ENCODE measurements at places on chromosomes 6 and 20. TPM values are rescaled to one million over a fixed set of nuclear protein-coding genes. Genes with fewer than 3 reads are reported as not detected.

- peaks cover 14% of the 10 kb centered on the region for H3K27me3 ChIP-seq
- H3K4me1 ChIP-seq = no peaks in the 10 kb centered on the region
- no peak overlapping the region for H3K4me3 ChIP-seq
- no peak for DNase-seq
- no peak overlapping the region for H3K27ac ChIP-seq
These were observed 61.5 kb downstream of the JPH2 start for GRCh38 chr20:44125332-44126127.

Gene IMPG1
- 0.09 TPM for total RNA-seq

DNA sequence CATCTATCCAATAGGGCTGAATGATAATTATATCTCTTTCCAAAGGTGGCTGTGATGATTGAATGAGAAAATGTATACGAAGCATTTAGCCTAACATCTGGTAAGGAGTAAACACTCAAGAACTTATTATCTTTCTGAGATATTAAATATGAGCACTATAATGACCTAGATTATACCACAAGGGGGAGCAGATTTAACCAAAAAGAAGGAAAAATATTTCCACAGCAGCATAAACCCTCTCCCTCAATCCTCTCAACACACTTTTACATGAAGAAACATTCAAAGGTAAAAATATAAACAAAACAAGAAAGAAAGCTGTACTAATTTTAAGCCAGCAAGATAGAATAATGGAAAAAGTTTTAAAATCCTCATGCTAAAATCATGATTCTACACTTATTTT, 68.4 kb downstream of the SHPRH start:
- H3K27ac ChIP-seq = no peak overlapping the region
- no peak overlapping the region for H3K4me3 ChIP-seq
- no peaks in the 10 kb centered on the region for H3K36me3 ChIP-seq
- no peaks in the 10 kb centered on the region for H3K27me3 ChIP-seq
- no peak for DNase-seq
- no peaks in the 10 kb centered on the region for H3K4me1 ChIP-seq

DNA sequence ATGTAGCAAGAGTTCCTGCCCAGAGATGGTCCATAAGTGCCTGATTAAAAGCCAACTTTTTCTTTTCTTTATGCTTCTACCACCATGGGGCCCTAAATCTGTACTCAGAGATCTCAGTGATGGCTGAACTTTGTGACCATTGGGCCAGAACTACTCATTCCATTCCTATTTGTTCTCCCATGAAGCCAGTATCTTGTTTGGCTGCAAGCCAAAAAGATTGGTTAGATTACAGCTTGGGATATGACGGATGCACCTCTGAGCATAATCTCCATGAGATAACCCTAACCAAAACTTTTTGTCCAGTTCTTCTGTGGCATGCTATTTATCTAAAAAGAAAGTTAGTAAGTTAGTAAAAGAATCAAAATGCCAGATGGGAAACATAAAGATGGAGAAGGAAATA, 72.2 kb downstream of the PLCB4 start:
- no peaks in the 10 kb centered on the region for H3K4me1 ChIP-seq
- no peaks in the 10 kb centered on the region for H3K27me3 ChIP-seq
- H3K4me3 ChIP-seq = no peak overlapping the region
- no peak overlapping the region for H3K27ac ChIP-seq
- DNase-seq = no peak
- H3K36me3 ChIP-seq = no peaks in the 10 kb centered on the region

Gene HBS1L
- total RNA-seq = 133 TPM

Gene TMEM239
- total RNA-seq = 0.05 TPM

Gene PCMT1
- total RNA-seq = 70.6 TPM

DNA sequence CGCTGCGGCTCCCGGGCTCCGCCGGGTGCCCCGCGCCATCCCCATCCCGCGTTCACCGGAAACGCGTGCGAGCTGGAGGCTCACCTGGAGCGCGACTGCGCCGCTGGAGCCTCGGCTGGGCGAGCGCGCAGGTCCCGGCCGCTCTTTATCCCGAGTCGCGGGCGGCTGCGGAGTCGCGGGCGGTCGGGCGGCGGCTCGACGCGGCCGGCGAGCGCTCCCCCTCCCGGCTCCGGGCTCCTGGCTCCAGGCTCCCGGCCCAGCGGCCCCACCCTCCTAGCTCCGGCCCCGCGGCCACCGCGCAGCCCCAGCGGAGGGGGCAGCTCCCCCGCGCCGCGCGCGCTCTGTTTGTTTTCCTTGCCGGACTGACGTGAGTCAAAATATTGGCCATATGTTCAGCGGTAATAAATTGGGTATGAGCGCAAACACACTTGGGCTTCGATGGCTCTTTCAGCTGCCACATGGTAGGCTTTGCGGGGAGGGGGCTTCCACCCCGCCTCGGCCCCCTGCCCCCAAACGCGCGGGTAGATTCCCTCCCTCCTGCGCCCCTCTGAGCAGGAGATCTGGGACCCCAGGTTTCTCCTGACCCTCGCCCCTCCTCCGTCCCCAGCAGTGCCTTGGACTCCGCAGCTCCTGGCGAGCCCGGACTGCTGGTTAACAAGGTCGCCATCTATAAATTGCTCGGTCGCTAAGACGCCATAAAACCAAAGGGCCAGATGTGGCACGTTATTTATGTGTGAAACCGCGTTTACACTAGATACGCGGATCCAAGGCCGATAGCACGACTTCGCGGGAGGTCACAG, 8.8 kb upstream of the NKX2-2 start:
- DNase-seq = no peak
- H3K4me1 ChIP-seq = no peaks in the 10 kb centered on the region
- no peaks in the 10 kb centered on the region for H3K36me3 ChIP-seq
- no peak overlapping the region for H3K4me3 ChIP-seq

DNA sequence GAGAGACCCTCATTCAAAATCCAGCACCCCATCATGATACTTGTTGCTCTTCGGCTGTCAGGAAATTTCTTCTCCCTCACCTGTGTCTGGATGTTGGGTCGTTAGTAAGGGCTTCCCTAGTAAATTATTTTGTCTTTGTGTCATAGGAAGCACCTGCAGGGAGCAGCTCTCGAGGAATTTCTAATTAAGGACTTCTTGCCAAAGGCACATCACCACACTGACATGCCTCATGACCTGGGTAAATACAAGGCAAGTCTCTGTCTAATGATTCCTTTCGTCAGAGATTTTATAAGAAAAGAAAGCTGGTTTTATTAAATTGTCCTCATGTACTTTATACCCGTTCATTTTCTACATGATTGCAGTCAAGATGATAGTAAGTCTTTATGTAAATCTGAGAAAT, at the start of gene NOX3:
Gene NOX3 (minus strand): TSS at position 74 of the 400 bp plus-strand sequence. CDS start 39 bp downstream, at position 35.
- no peaks in the 10 kb centered on the region for H3K27me3 ChIP-seq
- H3K4me1 ChIP-seq = no peaks in the 10 kb centered on the region
- DNase-seq = no peak
- no peak within 1 kb of the TSS for H3K27ac ChIP-seq
- no peak within 1 kb of the TSS for H3K4me3 ChIP-seq

Gene SLC22A2
- total RNA-seq = not detected

Gene EPHA7
- 0.52 TPM for total RNA-seq

DNA sequence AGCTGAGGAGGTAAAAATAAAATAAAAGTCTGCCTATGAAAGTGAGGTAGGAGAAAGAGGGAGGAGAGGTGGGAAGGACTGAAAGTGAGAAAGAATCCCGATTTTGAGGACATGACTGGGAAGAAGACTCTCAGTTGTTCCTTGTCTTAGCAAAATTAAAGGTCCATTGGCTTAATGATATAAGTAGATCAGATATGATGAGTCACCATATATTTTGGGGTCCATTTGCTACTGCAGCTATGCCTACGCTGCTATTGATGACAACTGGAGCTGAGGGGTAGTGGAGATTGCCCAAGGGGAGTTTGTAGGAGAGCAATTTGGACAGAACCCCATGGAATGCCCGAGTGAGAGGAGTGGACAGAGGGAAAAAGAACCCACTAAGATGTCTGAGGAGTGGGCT, 15.1 kb upstream of the SLC22A3 start:
- H3K36me3 ChIP-seq = no peaks in the 10 kb centered on the region
- H3K4me3 ChIP-seq = no peak overlapping the region
- no peaks in the 10 kb centered on the region for H3K27me3 ChIP-seq
- no peak for DNase-seq
- no peak overlapping the region for H3K27ac ChIP-seq

- H3K36me3 ChIP-seq = no peaks in the 10 kb centered on the region
- DNase-seq = no peak
- no peaks in the 10 kb centered on the region for H3K27me3 ChIP-seq
- no peak overlapping the region for H3K4me3 ChIP-seq
- H3K27ac ChIP-seq = no peak overlapping the region
- H3K4me1 ChIP-seq = no peaks in the 10 kb centered on the region
These were observed 479.1 kb upstream of the GJE1 start for GRCh38 chr6:141653590-141653989.

DNA sequence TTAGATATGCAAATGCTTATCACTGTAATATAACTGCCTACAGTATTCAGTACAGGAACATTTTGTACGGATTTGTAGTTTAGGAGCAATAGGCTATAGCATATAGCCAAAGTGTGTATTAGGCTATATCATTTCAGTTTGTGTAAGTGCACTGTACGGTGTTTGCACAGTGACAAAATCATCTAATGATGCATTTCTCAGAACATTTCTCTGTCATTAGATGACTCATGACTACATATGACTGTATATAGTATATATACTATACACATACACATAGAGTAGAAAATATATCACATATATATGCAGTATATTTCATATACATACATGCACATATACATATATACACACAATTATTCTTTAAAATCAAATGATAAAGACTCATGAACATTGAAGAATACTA, 158.4 kb downstream of the PTCHD4 start:
- DNase-seq = no peak
- no peaks in the 10 kb centered on the region for H3K36me3 ChIP-seq
- no peak overlapping the region for H3K4me3 ChIP-seq
- H3K27me3 ChIP-seq = no peaks in the 10 kb centered on the region

DNA sequence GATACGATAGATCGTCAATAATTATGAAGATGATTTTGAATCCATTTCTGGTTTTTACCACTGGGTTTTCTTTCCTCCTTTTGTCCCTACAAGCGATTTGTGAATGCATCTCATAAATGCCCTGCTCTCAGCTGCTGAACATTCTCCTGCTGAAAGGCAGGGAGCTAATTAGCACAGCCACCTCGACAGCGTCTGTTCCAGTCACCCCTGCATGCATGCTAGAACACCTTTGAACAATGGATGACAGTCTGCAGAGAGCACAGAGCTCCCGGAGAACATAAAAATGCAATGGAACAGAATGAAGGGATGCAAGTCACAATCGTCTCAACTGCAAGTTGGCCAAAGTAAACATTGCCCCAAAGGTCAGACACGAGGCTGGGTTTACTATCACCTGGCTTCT, 105.8 kb downstream of the SLC35B3 start:
- H3K27me3 ChIP-seq = no peaks in the 10 kb centered on the region
- no peak for DNase-seq
- H3K4me3 ChIP-seq = no peak overlapping the region
- no peak overlapping the region for H3K27ac ChIP-seq

Gene PAX1
- total RNA-seq = 12.3 TPM

Gene PEX6
- 14.6 TPM for total RNA-seq

DNA sequence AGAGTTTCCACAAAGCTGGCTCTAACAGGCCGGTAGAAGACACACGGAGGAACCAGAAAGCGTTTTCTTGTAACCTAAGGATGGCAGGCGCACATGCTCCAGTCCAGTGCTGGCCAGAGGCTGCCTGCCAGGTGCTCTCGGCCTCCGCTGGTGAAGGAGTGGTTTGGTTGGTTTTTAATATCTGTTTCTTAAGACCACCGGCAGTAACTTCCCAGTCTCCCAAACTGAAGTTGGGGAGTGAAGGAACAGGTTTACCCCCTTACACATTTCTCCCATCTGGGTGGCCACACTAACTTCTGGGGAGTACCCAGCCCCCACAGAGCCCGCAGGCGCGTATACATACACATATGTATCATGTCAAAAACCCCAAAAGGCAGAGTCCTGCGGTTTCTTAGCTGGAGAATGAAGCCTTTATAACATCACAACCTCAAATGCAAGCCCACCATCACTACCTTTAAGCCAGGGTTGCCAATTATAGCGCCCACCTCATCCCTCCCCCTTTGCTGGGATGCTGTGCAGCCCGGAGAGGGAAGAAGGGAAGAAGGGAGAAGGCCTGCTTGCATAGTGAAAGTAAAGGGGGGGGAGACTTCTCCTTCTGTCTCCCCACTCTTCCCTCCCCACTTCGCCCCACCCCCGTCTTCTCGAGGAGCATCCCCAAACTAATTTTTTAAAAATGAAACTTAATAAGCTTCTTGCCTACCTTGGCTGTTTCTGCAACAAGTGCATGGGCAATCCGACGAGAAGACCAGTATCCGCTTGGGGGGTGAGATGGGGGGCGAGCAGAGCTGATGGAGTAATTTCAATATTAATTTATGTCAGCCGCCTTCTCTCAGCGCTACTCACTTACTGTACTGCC, 1.0 kb downstream of the TRERF1 start:
- peak overlapping the region; percentile 84 for H3K27ac ChIP-seq
- no peaks in the 10 kb centered on the region for H3K27me3 ChIP-seq
- no peaks in the 10 kb centered on the region for H3K36me3 ChIP-seq

- no peak for DNase-seq
- H3K4me1 ChIP-seq = no peaks in the 10 kb centered on the region
- no peaks in the 10 kb centered on the region for H3K36me3 ChIP-seq
- no peak overlapping the region for H3K4me3 ChIP-seq
- peaks cover 16% of the 10 kb centered on the region for H3K27me3 ChIP-seq
- H3K27ac ChIP-seq = no peak overlapping the region
These were observed 31.4 kb downstream of the PRDM1 start for GRCh38 chr6:106117579-106117978.

- H3K27me3 ChIP-seq = no peaks in the 10 kb centered on the region
- no peak for DNase-seq
- no peaks in the 10 kb centered on the region for H3K36me3 ChIP-seq
- no peak overlapping the region for H3K27ac ChIP-seq
These were observed 60.6 kb downstream of the FOXA2 start for GRCh38 chr20:22523499-22524392.

DNA sequence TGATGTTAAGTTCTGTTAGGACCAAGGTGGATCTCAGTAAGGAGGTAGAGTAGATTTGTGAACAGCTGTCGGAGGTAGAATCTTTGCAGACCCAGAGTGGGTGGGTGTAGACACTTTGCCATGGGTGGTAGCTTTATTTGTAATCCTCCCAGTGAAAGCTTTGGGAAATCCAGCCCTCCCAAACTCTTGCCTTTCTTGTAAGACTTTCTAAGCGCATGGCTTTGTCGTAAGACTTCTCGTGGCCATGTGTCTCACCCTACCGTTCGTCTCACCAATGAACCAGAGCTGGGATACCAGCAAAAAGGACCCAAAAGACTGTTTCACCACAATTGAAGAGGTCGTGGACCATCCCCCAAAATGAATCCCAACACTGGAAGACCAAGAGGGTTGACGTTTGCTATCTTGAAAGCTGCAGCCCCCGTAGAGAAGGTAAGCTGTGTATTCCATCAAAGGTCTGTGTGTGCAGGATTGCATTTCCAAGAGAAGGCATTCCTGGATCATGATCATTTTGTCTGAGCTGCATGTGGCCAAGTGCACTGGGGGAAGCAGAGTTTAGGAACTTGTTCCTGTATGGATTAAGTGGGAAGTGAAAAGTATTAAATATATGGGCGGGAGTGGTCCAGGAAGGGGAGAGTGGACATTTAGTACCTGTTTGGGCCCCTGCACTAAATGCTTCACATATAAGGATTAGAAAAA, 5.8 kb upstream of the TMEM14A start:
- no peaks in the 10 kb centered on the region for H3K4me1 ChIP-seq
- H3K27me3 ChIP-seq = peaks cover 7% of the 10 kb centered on the region
- H3K36me3 ChIP-seq = no peaks in the 10 kb centered on the region
- H3K27ac ChIP-seq = no peak overlapping the region

- no peak overlapping the region for H3K27ac ChIP-seq
These were observed 67.3 kb downstream of the NRSN1 start for GRCh38 chr6:24193364-24193763.

Measured in thymus (tissue), 14 donors.